ENCODE measurements at places on chromosomes 11 and 22. TPM values are rescaled to one million over a fixed set of nuclear protein-coding genes. Genes with fewer than 3 reads are reported as not detected.

The CARD18 gene
- 0.19 TPM for total RNA-seq

The KRTAP5-9 gene
- not detected for total RNA-seq

The OR51I1 gene
- total RNA-seq, result not detected

The ZNF214 gene
- total RNA-seq, result 2.1 TPM

The GALNT18 gene
- 35.5 TPM for total RNA-seq

The IGLL1 gene
- not detected for total RNA-seq

The MS4A6E gene
- total RNA-seq, result not detected

The DEPDC7 gene
- 7.3 TPM for total RNA-seq

The DEFB131B gene
- total RNA-seq, result not detected

The SYT12 gene
- total RNA-seq, result 0.53 TPM

The DDI1 gene
- total RNA-seq, result not detected

The OR8D4 gene
- not detected for total RNA-seq

The MMP10 gene
- total RNA-seq, result 1.8 TPM

The PLEKHA7 gene
- total RNA-seq, result 0.16 TPM

The TCN1 gene
- total RNA-seq, result 0.08 TPM

The CDCA5 gene
- 25.9 TPM for total RNA-seq

The KCTD14 gene
- total RNA-seq, result 16.0 TPM
